ENCODE measurements at places on chromosomes 13 and 19.

DNA sequence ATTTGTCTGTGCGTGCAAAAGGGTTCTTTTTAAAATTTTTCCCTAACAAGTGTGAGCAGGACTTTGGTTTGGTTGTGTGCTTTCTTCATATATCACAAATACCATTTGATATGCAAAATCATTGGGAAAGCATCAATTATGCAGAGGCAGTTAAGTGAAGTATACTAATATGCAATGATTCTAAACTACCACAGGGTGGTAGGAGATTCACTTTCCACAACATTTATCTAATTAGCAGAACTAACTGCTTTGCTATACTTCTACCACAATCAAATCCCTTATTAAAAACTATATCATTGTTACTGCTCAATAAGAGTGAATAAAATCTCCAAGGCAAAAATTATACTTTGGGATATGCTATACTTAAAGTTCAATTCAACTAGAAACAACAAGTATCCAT, 2738.9 kb upstream of the PCDH20 start:
- peak; percentile 7 for DNase-seq

DNA sequence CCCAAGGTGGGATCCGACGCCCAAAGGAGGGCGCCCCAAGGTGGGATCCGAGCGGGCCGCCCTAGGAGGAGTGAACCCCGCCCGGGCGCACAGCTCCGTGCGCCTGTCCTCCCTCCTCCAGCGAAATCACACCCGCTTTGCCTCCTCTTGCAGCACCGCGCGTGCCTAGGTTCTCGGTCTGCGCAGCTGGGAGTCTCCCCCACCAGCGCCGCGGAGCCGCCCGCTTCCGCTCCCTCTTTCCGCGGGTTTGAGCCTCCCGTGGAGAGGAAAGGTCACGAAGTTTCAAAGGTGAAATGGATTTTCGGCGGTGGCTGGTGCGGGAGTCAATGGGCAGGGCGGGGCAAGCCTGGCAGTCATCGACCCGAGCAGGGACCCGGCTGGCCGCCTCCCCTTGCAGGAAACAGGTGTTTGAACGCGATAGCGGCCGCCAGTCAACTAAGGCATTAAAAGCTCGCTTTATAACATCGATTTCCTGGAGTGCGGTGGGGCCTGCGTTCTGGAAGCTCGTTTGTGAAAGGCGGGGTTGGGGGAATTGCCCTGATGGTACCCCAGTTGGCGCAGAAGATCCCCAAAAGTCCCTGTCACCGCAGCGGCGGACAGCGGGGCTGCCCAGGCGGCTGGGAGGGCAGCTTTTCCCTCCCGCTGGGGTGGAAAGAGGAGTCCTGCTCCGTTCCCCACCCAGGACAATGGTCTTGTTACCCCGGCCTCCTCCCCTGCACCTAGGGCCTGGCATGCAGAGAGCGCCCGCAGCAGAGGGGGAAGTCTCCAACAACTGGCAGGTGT, 9.0 kb upstream of the SOX1 start:
- no peak for DNase-seq

DNA sequence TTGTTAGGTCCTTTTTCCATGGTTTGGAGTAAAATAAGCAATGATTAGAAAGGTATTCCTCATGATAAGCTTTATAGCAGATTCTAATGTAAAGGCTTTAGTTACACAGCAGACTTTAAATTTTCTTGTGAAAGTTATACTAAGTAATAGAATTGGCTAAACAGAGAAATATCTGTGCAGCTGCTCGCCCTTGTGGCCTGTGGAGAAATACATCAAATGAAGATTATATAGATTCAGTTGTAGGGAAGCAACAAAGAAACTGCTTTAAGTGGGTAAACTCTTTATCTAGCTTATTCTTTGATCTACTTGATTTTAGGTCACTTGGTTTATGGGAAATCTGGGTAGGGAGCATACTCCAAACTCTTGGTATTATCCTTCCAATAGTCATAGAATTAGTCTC, 1269.7 kb upstream of the SPRY2 start:
- no peak for DNase-seq

- no peak for DNase-seq
These were observed 38.8 kb downstream of the CHST8 start for GRCh38 chr19:33660410-33661124.

GRCh38 chr13:39665763-39666162, 10.3 kb downstream of the COG6 start:
- no peak for DNase-seq

DNA sequence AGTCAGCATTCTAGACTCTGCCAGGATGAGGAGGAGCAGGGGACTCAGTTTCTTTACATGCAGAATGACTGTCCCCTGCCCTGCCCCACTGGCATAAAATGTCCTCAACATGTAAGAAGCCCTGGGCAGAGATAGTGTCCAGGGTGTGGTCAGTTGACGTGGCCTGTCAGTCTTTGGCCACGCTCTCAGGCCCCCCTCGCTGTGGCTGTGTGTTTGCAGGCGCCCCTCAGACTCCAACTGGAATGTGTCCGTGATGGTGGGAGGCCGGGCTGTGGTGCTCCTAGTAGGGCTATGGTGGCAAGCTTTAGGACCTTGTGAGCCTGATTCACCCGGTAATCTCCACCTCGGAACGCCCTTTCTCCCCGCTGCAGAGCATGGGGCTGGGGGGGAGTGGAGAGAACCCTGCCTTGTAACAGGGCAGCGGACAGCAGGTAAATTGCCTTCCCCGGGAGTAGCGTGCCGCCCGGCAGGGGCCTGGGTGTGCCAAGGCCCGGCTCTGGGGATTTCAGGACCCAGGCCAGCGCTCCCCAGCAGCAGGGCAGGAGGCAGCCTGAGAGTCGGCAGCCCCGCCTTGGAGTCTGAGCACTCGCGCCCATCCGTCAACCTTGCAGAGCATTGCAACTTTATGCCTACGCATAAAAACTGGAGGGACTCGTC, 62.3 kb downstream of the CHST8 start:
- no peak for DNase-seq

GRCh38 chr19:4064496-4065260, 2.0 kb downstream of the ZBTB7A start:
- no peak for DNase-seq

DNA sequence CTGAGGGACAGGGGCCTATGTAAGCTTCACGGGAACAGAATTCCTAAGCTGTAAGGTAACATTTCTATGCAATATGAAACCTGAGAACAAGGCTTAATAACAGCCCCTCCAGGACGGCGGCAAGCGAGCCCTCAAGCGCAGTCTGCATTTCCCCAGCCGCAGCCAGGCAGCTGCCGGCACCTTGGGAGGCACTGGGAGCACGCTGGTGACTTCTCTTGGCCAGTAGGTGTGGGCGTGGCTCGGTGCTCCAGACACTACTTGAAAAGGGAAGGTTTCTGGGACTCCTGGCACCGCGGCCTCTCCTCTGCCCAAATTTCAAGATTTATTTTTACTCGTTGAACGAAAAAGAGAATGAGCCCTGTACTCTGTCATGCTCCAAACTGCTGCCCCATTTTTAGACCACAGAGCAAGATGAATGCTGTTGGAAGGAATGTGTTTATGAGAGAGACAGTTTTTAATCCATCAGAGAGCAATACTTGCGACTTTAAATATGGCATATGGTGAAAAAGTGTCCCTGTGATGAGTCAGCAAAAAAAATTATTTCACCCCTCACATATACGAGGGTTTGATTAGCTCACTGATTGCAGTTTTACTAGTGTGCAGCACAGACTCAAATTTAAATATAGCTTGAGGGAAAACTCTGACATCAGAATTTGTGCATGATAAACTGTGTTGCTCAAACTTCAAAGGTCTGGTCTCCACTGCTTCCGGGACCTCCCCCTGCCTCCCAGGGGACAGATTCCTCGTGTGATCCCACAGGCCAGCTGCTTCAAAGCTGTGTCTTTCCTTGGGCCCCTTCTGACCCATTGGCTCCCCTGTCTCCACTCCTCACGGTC, 81.2 kb downstream of the COL4A2 start:
- no peak for DNase-seq

DNA sequence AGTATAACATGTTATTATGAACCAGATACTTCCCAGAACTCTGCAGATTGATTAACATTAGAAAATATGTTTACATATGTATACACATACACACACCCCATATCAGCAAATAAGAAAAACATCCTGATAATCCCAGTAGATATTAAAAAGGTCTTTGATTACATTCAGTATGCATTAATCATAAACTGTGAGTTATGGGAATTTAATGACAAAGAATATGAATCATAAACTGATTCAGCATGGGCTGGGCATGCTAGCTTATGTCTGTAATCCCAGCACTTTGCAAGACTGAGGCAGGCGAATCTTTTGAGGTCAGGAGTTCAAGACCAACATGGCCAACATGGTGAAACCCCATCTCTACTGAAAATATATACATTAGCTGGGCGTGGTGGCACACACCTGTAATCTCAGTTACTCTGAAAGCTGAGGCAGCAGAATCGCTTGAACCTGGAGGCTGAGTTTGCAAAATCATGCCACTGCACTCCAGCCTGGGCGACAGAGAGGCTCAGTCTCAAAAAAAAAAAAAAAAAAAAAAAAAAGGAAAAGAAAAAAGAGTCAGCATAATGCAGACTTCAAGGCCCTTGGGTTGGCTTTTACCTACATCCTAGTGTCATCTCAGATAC, 581.9 kb upstream of the PRR20A start:
- no peak for DNase-seq

DNA sequence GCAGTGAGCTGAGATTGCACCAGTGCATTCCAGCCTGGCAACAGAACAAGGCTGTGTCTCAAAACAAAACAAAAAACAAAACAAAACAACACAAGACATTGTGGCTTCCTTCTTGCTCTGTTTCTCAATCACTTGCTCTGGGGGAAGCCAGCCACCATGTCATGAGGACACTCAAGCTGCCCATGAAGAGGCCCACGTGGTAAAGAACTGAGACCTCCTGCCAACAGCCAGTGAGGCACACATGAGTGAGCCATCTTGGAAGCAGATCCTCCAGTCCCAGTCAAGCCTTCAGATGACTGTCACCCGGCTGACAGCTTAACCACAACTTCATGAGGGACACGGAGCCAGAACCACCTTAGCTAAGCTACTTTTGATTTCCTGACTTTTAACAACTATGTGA, 25.2 kb downstream of the CPT1C start:
- DNase-seq, result no peak

DNA sequence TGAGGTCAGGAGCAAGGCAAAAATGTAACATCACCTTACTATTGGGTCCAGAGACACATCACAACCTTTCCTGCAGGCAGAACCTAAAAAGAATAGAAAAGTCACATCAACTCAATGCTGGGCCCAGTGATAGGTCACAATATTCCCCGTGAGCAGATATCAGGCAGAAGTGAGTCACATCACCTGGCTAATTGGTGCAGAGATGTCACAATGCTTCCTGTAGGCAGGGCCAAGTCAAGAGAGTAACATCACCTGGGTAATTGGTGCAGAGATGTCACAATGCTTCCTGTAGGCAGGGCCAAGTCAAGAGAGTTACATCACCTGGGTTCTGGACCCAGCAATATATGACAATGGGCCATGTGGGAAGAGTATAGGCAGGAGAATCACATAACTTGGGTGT, 63.4 kb downstream of the ZNF726 start:
- DNase-seq, result no peak

DNA sequence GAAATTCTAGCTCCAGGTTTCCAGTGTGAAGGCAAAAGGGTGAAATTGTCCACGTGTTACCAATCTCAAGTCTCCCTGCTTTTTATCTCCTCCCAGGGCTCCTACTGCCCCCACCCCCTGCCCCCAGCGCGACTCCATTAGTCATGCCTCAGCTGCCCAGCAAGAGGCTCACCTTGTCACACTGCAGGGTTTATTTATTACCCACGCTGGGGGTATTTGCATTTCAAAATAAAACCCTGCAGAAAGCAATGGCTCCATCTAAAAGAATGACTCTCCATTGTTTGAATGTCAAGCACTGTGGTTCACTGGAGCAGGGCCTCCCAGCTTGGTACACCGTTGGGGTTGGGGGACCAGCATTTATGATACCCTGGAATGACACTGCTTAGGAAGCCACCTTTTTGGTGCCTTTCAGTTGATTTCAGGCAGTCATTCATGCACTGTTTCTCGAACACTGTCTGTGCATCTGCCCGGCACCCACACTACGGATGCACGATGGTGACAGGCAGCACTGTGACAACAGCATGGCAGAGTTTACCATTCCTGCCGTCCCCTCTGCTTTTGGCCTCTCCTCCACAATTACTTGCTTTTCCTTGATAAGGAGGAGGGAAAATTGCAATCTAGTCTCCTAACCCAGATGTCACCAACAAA, 9.9 kb upstream of the POP4 start:
- DNase-seq, result no peak

DNA sequence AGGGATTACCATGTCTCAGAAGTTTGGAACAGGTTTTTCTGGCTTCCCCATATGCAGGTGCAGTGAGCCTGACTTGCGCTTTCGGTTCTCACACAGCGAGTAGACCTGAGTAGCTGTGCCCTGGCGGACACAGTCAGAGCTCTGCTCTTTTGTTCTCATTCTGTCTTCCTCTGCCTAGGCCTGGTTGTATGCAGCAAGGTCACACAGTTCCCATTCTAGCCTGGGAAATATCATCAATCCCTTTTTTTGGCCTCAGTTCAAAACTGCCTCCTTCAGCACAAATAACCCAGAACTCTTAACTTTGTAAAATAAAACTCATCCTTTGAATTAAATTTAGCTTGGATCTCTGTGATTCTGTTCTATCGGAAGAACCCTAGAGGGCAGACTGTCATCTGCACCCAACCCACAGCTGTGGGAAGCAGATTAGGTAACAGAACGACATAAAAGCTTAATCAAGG, 10.2 kb downstream of the OXGR1 start:
- DNase-seq, result no peak

DNA sequence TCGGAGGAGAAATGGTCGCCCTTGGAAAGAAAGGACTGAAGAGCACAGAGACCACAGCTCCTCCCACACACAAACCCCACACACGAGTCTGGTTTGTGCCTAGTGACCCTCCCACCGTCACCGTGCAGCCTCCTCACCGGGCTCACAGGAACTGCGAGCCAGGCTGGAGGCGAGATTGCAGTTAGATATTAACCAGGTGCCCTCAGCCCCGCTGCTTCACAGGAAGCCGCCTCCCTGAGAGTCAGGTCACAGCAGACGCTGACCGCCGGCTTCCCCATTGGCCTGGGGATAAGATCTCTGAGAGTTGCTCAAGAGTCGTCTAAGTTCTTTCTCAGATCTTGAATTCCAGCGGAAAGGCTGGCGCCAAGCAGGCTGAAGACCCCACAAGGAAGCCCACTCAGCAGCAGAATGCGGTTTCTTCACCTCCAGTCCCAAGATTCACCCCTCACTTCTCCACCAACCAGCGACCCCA, 870 bp downstream of the ZNF44 start:
- DNase-seq, result peak; percentile 1

GRCh38 chr13:114104655-114105520, 27.5 kb downstream of the RASA3 start:
- no peak for DNase-seq

GRCh38 chr13:113739527-113740285, 19.3 kb upstream of the TMEM255B start:
- DNase-seq, result no peak

GRCh38 chr13:81846771-81847170, 1505.8 kb upstream of the SPRY2 start:
- no peak for DNase-seq

DNA sequence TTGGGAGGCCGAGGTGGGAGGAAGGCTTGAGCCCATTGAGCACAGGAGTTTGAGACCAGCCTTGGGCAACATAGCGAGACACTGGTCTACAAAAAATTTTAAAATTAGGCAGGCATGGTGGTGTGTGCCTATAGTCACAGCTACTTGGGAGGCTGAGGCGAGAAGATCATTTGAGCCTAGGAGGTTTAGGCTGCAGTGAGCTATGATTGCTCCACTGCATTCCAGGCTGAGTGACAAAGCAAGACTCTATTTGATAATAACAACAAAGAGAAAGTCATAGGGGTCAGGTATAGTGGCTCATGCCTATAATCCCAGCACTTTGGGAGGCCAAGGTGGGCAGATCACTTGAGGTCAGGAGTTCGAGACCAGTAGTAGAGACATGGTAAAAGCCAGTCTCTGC, 4.6 kb upstream of the SLC44A2 start:
- DNase-seq, result no peak

GRCh38 chr13:43339805-43340550, 316.6 kb downstream of the DNAJC15 start:
- DNase-seq, result no peak
